ENCODE measurements at places on chromosomes 2 and 18. TPM values are rescaled to one million over a fixed set of nuclear protein-coding genes. Genes with fewer than 3 reads are reported as not detected.

- DNase-seq = no peak
Observed at GRCh38 chr2:1591461-1591770, 152.9 kb downstream of the PXDN start.

The C2orf78 gene
- total RNA-seq = not detected

GRCh38 chr2:43455296-43455695, 140.5 kb downstream of the THADA start:
- no peak for DNase-seq

DNA sequence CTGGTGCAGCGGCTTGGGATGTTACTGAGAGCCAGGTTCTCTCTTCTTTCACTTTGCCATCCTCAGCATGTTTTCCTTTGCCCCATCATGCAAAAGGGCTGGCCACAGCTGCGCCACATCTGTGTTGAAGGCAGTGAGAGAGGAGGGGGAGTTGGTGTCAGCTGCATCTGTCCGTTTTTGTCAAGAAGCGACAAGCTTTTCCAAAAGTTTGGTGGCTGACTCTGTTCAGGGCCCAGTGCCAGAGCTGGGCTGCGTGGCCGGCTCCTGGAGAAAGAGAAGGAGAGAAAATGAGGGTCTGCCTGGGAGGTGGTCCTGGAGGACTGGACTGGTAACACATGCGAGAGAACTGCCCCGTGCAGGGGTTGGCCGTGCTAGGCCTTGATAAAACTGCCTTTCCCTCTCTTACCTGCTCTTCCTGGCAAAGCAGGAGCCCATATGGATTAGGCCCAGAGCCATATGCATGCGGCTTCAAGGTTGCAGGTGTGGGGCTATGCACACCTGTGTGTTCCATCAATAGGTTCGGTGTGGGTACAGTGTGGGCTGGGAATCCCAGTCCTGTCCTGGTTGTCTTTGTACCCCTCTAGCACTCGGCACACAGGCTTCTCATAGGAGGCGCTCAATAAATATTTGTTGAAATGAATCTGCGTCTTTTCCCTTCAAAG, 9.0 kb downstream of the RNF144A start:
- DNase-seq = no peak
